ENCODE measurements at places on chromosomes 7 and 10.
A peak's percentile ranks its signal among the peaks of the same experiment; 100 is the strongest.

DNA sequence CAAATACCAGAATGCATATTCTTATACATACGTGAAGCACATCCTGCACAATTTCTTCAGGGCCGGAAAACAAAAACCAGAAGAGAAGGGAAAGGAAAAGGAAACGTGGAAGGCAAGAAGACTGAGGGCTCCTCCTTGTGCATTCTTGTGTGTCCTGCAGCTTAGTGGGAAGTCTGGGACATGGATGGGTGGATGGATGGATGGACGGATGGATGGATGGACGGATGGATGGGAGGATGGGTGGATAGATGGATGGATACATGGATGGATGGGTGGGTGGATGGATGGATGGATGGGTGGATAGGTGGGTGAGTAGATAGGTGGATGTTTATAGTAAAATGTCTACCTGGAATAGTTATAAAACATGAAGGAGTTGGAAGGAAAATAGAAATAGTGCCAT is 30.8 kb upstream of the SLC35B4 start:
- no peak for DNase-seq

DNA sequence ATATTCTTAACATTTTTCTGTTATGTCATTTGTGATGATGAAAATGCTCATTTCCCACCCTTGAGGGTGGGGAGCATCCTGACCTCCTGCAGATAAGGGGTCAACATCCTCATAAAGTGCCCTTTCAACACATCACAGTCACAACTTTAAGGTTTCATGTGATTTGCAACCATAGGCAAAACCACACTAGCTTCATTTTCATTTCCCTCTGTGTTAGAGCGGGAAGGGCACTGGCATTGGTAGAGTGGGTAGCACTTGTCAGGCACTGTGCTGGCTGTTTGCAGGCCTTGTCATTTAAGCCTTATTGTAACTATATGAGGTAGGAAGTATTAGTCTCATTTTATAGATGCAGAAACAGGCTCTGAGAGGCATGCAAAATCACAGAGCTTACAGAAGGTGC is 39.8 kb downstream of the PSMC2 start:
- DNase-seq: no peak

DNA sequence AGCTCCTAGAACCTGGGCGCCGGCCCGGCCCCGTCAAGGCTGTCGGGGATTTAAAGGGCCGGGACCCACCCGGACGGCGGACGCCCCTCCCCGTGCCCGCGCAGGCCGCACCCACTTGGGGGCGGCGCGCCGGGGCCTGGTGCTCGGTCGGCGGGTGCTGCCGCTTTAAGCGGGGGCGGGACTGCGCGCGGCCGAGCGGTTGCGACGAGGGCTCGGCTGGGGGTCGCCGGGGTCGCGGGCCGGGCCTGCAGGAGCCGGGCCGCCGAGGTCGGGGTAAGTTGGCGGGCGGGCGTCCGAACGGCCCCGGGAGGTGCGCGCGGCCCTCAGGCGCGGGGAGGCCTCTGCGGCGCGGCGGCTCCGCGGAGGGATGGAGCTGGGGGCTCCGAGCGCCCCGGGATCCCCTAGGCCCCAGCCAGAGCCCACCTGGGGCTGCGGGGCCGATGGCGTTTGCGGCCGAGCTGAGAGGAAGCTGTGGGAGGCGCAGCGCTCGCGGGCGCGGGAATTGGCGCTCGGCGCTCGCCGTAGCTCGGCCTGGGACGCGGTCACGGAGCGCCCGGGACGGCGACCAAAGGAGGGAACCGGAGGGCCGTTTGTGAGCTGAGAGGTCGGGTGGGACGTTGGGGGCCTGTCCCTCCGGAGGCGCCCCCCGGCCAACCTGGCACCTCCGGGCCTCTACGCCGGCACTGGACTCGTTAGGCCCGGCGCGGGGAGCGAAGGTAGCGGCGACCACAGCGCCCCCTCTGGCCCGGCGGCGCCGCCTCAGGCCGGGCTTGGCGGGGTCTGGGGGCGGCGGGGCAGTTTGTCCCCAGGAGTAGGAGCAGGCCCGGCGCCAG is at the start of gene TRRAP:
TRRAP (plus strand) TSS at position 168 of the 833 bp plus-strand sequence. CDS start 2,619 bp downstream, outside the sequence.
- peak; percentile 92 for DNase-seq

DNA sequence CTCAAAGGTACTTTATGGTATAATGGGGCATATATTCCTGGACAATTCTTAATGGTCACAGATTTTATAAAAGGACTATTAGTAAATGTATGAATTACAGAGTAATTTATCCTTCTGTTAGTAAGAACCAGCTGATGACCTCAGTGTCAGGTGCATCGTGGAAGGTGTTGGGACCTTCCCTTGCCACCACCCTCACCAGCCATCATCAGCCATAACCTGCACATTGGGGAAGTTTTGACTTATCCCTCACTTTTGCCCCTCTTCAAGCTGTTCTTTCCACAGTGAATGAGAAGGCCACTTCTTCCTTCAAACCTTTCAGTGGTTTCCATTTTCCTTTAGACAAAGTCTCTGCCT is 52.2 kb downstream of the FIGNL1 start:
- DNase-seq: no peak

- no peak for DNase-seq
Measured at GRCh38 chr7:36011588-36011965, 141.5 kb upstream of the EEPD1 start.
